ENCODE measurements at places on chromosomes 3 and 15.

GRCh38 chr3:52190294-52191074, 7.5 kb upstream of the ALAS1 start:
- peak; percentile 14 for DNase-seq

GRCh38 chr3:132569153-132569552, 27.9 kb upstream of the ACKR4 start:
- DNase-seq, result no peak

GRCh38 chr3:113664523-113665094, 31.8 kb downstream of the USF3 start:
- no peak for DNase-seq

GRCh38 chr3:129378949-129379348, 49.5 kb downstream of the EFCAB12 start:
- no peak for DNase-seq

DNA sequence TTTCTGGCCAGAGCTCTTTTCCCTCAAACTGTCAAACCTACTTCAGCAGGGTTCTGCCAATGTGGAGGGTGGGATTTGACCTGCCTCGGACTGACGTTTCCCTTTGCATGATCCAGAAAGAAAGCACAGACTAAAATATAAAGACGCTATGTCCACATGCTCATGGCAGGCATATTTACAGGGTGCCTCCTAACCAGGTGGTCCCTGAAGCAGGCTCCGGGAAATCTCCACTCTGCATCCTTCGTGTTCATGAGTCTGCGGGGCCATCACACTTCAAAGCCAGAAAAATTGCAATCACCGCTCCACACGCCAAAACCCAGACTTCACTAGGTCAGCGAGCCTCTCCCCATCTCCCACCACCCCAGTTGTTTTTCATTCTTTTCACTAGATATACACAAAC, 143.3 kb upstream of the IGF1R start:
- DNase-seq, result no peak

DNA sequence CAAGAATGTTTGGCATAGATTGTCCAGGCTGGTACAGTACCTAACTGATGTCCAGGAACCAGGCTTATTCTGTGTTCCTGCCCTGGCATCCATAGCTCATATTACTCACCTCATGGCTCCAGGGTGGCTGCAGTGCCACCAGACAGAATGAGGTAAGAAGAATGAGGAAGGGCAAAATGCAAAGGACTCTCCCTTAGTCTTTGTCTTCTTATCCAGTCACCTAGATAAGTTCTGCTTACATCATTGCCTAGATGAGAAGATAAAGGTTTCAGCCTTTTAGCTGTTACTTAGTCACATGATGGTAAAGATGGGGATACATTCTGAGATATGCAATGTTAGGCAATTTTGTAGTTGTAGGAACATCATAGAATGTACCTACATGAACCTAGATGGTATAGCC, 45.8 kb downstream of the CHP1 start:
- no peak for DNase-seq

- DNase-seq, result no peak
These were observed 1.4 kb upstream of the ILDR1 start for GRCh38 chr3:122023335-122023910.

DNA sequence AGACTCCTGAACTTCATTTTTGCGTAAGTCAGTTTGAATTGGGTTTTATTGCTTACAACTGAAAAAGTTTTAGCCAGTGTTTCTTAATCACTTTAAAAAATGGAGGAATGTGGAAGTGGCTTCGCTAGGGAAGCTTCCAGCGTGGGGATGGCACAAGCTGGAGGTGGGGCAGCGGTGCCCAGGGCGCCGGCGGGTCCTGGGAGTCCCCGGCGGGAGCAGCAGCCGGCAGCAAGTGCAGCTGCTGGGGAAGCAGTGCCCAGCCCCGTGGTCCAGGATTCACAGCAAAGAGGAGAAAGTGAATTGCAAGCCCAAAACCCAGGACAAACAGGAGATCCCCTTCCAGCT, 301.8 kb upstream of the PROK2 start:
- DNase-seq, result no peak

- no peak for DNase-seq
These were observed 76.0 kb upstream of the KBTBD8 start for GRCh38 chr3:66922058-66922457.

DNA sequence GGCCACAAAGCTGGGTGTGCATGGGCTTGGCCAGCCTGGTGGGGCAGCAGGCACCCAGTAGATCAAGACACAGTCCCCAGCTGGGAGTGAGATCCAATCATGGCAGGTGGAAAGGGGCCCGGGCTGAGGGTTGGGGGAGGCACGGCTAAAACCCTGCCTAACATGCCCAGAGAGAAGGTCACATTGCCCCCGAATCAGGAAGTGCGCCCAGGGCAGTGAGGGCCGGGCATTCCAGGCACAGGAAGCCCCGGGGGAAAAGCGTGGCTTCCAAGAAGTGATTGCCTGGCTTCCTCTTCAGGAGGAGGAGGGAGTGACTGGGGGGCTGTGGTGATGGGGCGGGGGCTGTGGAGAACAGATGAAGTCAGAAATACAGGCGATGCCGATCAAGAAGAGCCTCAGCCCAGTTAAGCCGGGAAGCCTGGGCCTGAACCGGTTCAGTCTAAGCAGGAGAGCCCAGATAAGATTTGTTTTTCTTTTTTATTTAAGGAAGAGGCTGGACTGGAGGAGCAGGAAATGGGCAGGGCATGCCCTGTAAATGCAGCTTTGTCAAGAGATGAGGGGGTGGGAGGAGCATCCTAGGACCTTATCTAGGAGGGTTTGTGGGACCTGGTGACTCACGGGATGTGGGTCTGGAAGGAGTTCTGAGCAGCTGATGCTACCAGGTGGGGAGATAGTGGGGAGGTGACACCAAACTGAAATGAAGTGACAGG, 83.9 kb downstream of the CHSY1 start:
- peak; percentile 25 for DNase-seq

DNA sequence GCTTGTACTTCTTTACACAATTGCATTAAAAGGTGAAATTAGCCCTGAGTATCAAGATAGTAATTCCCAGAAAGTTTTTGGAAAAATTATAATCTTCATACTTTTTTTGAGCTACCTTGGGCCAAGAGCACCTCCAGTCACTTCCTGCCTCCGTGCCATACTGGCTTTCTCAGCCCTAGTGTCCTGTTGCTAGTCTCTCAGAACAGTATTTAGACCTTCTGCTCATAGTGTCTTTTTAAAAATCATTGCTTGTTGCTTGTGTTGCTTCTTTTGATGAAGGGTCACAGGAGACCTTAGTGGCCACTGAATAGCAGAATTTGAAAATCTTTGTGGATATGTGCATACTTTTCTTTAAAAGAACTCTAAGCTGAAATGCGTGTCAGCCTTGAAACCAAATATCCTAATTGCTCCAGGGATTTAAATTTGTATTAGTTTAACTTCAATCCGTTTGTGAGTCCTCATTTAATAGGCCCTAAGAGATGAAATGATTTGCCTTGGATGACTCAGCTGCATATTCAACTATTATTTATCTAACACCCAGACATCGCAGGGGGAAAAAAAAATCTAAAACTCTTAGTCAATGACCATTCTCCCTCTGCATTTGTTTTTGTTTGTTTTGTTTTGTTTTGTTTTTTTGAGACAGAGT, 29.1 kb upstream of the LXN start:
- no peak for DNase-seq

- DNase-seq, result no peak
These were observed 971.6 kb downstream of the ZPLD1 start for GRCh38 chr3:103406320-103406850.

DNA sequence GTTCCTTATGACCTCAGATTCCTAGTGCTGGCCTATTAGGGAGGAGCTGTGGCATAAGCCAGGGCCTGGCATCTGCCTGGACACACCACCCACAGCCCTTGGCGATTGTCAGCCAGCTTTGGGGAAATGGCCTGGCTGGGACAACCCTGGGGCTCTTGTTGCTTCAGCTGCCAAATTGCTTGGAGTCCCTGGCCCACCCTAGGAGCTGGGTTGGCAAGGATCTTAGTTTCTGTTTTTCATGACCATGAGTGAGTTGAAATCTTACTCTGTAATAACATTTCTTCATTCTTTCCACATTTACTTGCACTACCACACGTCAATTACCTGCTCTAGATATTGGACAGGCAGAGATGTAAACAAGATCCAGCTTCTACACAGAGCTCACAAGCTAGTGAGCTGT, 1.9 kb upstream of the MYZAP start:
- no peak for DNase-seq

DNA sequence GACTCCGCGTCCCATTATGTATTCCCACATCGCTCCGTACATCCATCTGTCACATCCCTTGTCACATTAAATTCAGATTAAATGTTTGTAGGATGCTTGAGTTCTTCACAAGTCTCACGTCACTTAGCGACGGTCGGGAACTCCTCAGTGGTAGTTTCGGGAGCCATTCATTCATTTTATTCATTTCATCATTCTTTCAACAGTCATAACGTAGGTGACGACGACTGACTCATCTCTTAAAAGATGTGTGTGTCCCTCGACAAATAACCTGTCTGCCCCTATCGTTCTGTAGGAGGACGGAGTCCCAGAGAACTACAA, 272 bp upstream of the SRPRB start:
- no peak for DNase-seq

GRCh38 chr3:185507883-185508282, 9.0 kb upstream of the TMEM41A start:
- DNase-seq, result no peak

- DNase-seq, result no peak
These were observed 163.2 kb downstream of the WNT7A start for GRCh38 chr3:13716540-13717221.

DNA sequence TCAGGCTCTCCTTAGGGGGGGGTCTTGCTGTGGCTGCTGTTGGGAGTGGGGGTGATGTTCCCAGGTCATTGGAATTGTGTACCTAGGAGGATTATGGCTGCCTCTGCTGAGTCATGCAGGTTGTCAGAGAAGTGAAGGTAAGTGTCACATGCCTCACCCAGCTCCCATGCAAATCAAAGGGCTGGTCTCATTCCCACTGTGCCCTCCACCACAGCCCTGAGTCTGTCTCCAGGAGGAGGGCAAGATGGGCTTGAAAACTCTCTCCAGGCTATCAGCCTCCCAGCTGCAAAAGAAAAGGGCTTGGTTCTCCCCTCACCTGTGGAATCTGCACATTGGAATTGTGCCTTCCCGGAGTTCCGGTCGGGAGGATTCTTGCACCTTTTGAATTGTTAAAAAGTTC, 580.5 kb downstream of the NSUN3 start:
- DNase-seq, result no peak

- no peak for DNase-seq
These were observed 131.0 kb upstream of the C15orf61 start for GRCh38 chr15:67389975-67390374.

DNA sequence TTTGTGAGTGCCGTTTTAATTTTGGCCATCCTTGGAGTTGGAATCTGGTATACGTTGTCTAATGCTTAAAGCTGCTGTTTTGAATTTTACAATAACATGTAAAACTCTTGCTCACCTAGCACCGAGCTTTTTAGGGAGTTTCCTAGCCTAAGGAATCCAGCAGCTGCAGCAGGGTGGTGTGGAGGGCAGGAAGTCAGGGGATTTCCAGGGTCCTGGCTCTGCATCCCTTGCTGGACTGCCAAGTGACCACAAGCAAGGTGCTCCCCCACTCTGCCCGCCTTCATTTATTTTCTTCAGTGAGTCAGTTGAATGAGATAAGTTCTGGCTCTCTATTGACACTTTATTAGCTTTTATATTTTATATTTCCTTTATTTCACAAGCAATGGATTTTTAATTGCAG, 113.7 kb downstream of the ATG7 start:
- no peak for DNase-seq

- DNase-seq, result no peak
These were observed 23.2 kb downstream of the ARID3B start for GRCh38 chr15:74564182-74564581.

DNA sequence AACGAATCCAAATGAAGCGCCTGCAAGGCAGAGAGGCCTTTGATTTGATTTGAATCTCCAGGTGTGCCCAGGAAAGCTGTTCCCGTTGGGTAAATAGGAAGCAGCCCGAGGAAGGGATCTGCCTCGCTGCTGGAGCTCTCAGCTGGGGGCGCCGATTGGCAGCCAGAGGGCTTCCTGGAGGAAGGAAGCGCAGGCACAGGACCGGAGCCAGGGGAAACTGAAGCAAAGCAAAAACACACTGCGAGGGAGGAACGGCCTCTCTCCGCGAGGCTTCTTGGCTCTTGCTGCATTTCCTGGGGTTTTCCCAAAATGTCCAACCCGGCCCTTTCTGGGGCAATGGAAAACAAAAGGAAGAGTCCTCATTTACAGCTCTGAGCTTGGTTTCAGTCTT, 80.3 kb downstream of the TMEM266 start:
- DNase-seq, result no peak

- no peak for DNase-seq
These were observed 292.7 kb upstream of the PROK2 start for GRCh38 chr3:72077473-72078259.

- no peak for DNase-seq
These were observed 6.9 kb upstream of the MEIS2 start for GRCh38 chr15:37107071-37107743.
